Tracheal epithelial cell (primary cell): ENCODE measurements at places on chromosomes 16 and 17. TPM values are rescaled to one million over a fixed set of nuclear protein-coding genes. Genes with fewer than 3 reads are reported as not detected.

Gene PDE6G
- total RNA-seq, result 0.72 TPM in 1 of 2 replicates, not detected in the other

Gene KRTAP3-3
- total RNA-seq, result not detected in 2 replicates

Gene DNASE1L2
- total RNA-seq, result not detected in 2 replicates

Gene CACNG5
- total RNA-seq, result not detected in 2 replicates

Gene ZNF594
- total RNA-seq, result 2.3 and 4.6 TPM in 2 replicates

Gene HOXB5
- total RNA-seq, result not detected in 2 replicates

Gene SLC13A2
- total RNA-seq, result not detected in 2 replicates

Gene RAI1
- total RNA-seq, result 11.1 and 19.6 TPM in 2 replicates

Gene PPP1R27
- not detected in 2 replicates for total RNA-seq

Gene PTGES3L
- total RNA-seq, result 0.21 and 0.24 TPM in 2 replicates

Gene KRT28
- total RNA-seq, result not detected in 2 replicates

Gene TVP23B
- total RNA-seq, result 123 and 129 TPM in 2 replicates

Gene CCDC200
- total RNA-seq, result not detected in 2 replicates

Gene KRTAP3-1
- total RNA-seq, result not detected in 2 replicates
